ENCODE measurements at places on chromosomes 11 and 22.

GRCh38 chr22:27179161-27179560 lies 521.8 kb downstream of the MIAT start:
- DNase-seq = no peak

- no peak for DNase-seq
These were observed 106.3 kb upstream of the PITPNB start for GRCh38 chr22:28025333-28025732.

- DNase-seq = no peak
These were observed 15.5 kb upstream of the TMEM135 start for GRCh38 chr11:87022254-87022653.

GRCh38 chr11:66686801-66687750 lies 9.4 kb upstream of the RBM4B start:
- DNase-seq = no peak

DNA sequence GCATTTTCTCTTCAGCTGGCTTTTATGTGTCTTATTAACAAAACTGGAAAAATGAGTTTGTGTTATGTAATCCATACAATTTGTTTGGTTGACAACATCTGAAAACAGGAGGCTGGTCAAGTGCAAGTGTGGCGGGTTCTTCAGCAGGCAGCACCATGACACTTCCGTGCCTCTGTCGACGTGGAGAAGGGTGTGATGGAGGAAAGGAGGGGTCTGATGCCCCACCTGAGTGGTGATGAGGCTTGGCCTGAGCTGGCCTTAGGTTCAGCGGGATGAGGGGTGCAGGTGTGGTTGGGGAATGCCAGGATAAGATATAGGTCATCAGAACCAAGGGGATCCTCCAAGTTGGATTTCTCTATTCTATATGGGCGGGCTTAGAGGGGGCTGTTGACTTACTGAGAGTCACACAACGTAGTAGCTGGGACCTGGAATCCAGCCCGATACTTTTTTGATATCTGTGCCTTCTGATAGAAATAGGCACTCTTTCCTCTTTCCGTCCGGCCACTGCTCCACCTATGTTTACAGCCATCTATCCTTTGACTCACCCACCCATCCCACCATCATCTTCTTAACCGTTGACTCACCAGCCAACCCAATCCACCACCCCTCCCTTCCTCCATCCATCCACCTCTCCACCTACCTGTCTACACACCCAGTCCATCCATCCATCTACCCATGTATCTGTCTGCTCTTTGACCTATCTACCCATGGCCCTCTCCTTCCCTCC lies 29.0 kb downstream of the SHANK3 start:
- DNase-seq = no peak

DNA sequence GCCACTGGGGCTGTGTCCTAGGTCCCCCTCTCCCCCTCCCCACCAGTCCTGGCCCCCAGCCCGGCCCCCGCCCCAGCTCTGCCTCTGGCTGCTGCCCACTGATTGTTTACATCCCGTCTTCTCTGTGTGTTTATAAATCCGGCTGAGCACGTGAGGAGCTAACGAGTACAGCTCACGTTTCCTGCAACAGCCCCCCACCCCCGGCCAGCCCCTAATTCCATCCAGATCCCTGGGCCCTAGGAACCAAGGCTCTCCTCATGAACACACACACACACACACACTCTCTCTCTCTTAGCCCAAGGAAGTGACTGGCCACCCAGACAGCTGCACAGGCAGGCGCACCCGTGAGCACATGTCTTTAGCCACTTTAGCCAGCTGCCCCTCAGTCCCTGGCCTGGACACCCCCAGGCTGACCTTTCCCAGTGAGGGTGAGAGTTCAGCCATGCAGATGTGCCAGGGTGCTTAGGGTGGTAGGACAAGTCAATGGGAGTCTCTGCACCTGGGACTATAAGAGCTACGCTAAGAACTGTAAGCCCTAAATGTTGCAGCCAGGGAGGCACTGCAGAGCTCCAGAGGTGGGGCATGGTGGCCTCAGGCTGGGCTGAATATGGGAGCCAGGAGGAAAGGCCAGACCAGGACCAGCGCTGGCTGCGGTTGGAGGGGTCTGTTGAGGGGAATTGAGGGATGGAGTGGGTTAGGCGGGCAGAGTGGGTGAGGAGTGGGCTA lies 2.9 kb downstream of the CLCF1 start:
- no peak for DNase-seq

DNA sequence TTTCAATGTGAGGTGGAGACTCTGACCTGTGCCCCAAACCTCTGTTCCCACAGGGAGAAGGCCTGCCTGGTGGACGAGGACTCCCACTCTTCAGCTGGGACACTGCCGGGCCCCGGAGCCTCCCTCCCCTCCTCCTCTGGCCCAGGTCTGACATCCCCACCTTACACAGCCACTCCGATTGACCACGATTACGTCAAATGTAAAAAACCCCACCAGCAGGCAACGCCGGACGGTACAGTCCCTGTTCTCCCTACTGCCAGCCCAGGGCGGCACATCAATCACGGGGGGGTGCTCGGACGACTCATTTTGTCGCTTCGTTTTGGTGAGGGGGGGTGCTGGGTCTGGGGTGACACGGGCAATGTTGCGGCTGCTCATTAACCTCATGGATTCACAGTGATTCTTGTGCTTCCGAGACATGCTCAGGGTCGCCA lies 83.3 kb upstream of the SUSD2 start:
- no peak for DNase-seq
